Fibroblast of skin of left biceps (primary cell): ENCODE measurements at places on chromosomes 7 and 10.

GRCh38 chr7:106640368-106641141 is 20.4 kb downstream of the CCDC71L start:
- DNase-seq: no peak

DNA sequence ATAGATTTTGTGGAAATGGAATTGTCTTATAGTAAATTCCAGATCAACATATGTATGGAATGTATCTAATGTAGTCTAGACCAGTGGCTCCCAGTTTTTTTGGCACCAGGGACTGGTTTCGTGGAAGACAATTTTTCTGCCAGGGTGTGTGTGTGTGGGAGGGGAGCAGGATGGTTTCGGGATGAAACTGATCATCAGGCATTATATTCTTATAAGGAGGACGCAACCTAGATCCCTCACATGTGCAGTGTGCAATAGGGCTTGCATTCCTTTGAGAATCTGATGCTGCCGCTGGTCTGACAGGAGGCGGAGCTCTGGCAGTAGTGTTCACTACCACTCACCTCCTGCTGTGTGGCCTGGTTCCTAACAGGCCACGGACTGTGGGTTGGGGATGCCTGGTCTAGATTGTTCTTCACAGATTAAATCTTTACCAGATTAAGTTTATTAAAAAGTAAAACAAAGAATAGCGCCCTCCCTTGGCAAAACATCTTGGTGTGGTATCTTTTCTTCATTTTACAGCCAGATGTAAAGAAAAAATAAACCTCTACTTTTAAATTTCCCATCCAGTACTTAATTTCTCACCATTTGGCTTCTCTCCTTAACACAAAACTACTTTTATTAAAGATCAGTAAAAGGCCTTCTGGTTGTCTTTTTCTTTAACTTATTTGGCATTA is 48.4 kb downstream of the SEPTIN7 start:
- no peak for DNase-seq

DNA sequence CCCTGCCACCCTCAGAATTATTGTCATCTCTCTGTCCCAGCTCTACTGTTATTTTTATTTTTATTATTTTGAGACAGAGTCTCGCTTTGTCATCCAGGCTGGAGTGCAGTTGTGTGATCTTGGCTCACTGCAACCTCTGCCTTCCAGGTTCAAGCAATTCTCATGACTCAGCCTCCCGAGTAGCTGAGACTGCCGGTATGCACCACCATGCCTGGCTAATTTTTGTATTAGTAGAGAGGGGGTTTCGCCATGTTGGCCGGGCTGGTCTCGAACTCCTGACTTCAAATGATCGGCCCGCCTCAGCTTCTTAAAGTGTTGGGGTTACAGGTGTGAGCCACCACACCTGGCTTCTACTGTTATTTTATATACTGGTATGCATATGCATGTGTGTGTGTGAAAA is 11.0 kb downstream of the CALHM2 start:
- DNase-seq: no peak

DNA sequence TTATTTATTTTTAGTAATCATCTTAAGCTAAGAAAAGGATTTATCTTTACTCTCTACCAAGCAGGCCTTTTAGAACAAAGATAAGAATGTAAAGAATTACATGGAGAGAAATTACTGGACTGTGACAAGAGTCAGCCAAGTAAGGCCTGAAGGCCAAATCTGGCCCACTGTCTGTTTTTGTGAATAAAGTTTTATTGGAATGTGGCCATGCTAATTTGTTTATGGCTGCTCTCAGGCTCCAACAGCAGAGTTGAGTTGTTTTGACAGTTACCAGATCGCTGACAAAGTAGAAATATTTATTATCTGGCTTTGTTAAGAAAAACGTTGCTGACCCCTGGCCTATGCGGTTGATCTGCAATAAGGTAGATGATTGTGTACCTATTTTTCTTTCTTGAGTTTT is 6.1 kb downstream of the ARID5B start:
- no peak for DNase-seq

DNA sequence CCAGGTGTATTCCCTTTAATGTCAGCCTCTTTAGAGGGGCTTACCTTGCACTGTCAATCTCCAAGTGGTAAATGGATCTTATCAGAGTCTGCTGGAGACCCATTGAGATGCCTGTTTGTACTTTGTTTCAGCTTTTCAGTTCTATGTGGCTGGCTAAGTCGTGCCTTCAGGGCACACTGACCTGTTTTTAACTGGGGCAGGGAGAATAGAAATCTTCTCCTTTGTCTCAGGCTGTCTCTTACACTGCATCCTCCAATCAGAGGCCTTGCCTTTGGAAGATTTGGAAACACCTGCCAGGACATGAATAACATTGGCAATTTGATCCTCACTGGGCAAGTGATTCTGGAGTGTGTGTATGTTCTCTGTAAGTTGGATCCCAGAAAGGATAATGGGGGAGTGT is 65.0 kb downstream of the POU6F2 start:
- no peak for DNase-seq

- DNase-seq: no peak
These were observed 59.8 kb upstream of the DNAAF5 start for GRCh38 chr7:666454-667292.

- no peak for DNase-seq
These were observed 193.2 kb downstream of the TEX36 start for GRCh38 chr10:125489731-125490130.

DNA sequence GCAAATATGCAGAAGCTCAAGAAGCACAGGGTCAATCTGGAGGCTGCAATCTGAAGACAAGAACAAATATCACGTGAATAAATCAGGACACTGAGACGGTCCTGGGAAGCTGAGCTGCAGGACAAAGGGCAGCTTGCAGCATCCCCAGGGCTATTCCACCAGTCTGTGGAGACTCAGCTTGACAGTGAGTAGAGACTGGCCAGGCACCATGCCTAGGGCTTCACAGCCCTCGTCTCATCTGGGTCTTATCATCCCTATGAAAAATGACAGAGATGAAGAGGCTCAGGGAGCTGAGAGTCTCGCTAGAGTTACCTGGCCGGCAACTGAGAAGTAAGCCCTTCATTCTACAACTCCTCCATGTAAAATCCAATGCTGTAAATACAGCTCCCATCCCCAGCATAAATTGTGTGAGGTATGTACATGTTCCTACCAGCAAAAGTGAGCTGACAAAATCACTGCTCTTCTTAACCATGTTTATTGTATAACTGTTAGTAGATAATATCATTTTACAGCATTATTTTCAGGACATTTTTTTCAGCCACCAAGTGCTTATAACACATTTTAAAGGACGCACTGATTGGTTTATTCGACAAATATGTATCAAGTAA is 186.6 kb upstream of the IGFBP3 start:
- DNase-seq: no peak

DNA sequence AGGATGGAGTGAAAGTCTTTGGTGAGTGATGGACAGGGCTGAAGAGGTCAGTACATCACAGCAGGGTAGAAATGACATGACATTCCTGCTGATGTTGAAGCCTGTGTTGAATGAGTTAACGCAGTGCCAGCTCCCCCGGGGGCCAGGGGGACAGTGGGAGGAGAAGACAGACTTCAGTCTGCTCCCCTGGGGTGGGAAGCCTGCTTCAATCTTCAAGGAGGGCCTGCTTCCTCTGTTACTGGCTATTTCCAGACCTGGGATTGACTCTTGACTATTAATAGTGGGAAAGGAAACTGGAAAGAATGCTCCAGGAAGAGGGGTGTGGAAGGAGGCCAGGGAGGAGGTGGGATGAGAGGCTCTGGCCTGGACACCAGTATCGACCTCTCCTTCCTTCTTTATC is 27.2 kb downstream of the PODXL start:
- DNase-seq: no peak

GRCh38 chr7:30848121-30848855 is 63.4 kb upstream of the AQP1 start:
- DNase-seq: no peak

DNA sequence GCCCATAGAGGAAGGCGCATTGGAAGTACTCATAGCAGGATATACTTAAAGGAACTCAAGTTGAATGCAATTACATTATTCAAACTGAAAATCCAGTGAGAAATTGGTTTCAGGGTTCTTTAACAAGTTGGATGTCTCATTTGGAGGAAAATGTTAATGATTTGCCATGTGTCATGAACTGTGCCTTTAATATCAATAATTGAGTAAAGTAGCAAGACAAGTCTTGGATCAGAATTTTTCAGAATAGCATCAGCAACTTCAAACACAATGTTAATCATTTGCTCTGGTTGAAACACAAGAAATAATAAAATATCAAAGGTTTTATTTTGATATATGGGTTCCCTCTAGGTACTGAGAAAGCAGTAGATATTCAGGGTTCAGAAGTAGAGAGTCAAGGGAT is 24.5 kb upstream of the POU6F2 start:
- no peak for DNase-seq

DNA sequence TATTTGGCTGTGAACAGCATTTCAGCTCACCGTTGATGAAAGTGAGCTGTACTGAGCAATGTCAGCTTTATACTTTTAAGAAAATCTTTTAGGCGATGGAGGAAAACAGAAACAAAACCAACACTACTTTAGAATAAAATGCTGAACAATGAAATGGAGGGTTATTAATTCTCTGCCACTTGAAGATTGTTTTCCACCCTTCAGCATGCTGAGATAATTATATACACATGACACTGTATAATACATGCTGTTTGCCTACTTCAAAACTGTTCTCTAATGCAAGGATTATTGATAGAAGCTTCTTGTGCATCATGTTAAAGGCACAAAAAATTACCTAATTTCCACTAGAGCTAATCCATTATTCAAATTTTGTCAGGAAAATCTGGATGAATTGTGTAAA is 66.8 kb downstream of the CACNA2D1 start:
- no peak for DNase-seq

DNA sequence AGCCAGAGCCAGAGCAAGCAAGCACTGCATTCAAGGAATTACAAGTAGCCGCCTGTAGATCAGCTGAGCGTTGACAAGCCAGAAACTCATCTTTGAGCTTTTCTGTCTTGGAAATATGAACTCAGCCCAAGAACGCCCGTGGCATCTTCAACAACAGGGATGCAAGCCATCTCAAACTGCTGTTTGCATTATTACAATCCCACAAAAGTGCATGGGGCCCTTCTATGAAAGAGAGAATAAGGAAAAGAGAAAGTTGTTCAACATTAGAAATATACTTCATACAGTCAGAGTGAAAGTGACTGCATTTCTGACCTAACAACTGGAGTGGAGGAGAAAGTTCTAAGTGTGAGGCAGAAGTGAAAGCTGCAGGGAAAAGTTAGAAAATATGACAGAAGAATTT is 6.5 kb downstream of the SGCE start:
- DNase-seq: no peak

GRCh38 chr10:3043512-3044368 is 23.6 kb upstream of the PFKP start:
- peak; percentile 35 for DNase-seq

- DNase-seq: no peak
These were observed 41.3 kb downstream of the PIP4K2A start for GRCh38 chr10:22673091-22673392.

GRCh38 chr10:75234017-75234682 is 1.6 kb downstream of the COMTD1 start:
- peak; percentile 45 for DNase-seq

- DNase-seq: no peak
These were observed 133.6 kb upstream of the JCAD start for GRCh38 chr10:30192846-30193608.

DNA sequence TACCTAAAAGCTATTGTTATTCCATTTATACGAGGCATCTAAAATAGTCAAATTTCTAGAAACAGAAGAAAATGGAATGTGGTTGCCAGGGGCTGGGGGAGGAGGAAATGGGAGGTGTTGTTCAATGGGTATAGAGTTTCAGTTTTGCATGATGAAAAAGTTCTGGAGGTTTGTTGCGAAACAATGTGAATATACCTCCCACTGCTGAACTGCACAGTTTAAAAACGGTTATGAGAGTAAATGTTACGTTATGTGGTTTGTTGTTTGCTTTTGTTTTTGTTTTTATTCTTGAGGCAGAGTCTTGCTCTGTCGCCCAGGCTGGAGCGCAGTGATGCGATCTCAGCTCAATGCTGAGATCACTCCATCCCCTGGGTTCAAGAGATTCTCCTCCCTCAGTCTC is 64.9 kb upstream of the NRBF2 start:
- DNase-seq: no peak

- no peak for DNase-seq
These were observed 650.4 kb upstream of the CELF2 start for GRCh38 chr10:10367264-10367663.

GRCh38 chr7:37251222-37251621 is 197.4 kb downstream of the ELMO1 start:
- DNase-seq: no peak

DNA sequence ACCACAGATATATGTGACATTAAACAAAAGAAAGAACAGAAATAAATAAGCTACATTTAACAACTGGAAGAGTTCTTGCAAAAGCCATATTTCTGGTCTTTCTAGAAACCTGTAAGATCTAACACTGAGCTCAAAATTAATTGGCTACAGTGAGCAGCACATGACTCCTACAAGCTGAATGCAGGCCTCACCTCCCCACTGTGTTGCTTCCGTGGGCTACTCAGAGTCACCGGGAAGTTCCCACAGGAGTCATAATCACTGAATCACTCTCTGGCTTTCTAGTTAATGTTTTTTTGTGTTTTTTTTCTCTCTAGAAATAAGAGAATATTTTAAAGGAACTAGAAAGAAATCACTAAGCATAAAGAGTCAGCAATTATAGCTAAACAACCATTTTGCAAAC is 10.2 kb upstream of the MRPS24 start:
- no peak for DNase-seq

- DNase-seq: no peak
These were observed 58.4 kb upstream of the MACROH2A2 start for GRCh38 chr10:69994262-69994661.

- no peak for DNase-seq
These were observed 3.5 kb upstream of the CFAP58 start for GRCh38 chr10:104350127-104350635.

DNA sequence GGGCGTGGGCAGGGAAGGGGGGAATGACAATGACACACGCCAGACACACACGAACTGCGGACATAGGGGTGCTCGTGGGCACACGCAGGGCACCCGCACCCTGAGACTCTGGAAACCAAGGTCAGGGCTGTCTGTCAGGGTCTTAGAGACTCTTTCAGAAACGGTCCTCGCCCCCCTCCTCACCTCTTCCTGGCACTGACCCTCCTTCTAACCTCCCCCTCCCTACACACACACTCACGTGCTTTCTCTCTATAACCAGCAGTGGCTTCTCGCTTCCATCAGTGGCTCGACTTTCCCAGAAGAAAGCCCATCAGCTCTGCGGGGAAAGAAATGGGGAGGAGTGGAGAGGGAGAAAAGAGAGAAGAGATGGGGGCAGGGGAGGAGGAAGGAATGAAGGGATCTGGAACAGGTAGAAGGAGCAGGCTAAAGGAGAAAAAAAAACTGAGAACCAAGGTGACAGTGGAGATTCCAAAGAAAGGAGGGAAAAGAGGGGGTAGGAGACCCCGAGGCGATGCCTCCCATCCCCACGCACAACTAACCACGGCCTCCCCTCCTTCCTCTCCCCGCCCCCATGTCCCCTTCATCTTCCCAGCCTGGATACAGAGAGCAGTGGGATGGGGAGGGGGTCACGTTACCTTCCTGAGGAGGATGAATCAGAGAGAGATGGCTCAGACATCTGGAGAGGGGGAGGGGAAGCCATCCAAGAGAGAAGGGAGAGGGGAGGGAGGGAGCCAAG is 1.7 kb upstream of the VGF start:
- no peak for DNase-seq

GRCh38 chr10:32411797-32412498 is 34.0 kb upstream of the CCDC7 start:
- DNase-seq: no peak

- no peak for DNase-seq
These were observed 173.6 kb upstream of the TEX47 start for GRCh38 chr7:88969167-88969566.

- DNase-seq: no peak
These were observed 265.7 kb upstream of the IMMP2L start for GRCh38 chr7:111827863-111828504.
